ENCODE measurements at places on chromosomes 11 and 22.
A peak's percentile ranks its signal among the peaks of the same experiment; 100 is the strongest.

DNA sequence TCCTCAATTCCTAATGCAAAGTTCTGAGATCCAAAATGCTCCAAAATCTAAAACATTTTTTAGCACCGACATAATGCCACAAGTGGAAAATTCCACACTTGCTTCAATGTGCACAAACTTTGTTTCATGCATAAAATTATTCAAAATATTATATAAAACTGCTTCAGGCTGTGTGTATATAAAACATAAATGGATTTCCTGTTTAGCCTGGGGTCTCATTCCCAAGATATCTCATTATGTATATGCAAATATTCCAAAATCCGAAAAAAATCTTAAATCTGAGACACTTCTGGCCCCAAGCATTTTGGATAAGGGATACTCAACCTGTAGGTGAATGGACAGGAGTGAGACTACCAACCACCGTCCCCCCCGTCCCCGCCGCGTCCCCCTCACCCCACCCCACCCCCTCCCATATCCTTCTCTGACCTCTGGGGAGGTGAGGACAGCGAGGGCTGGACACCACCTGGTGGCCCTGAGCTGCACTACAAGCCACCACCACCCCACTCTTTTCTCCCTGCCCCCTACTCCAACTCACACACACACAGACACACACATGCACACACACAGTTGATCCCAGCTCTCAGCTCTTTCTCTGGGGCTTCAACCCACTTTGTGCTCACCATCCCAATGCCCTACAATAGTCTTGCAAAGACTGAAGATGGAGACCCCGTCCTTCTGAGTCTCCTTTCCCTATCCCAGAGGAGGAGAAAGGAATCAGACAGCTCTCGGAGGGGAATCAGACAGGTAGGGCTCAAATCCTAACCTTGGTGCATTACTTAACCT lies 101.0 kb downstream of the PDE2A start:
- DNase-seq, result no peak

GRCh38 chr11:31509051-31509428 lies 382 bp downstream of the IMMP1L start:
- DNase-seq, result no peak

- no peak for DNase-seq
Observed at GRCh38 chr11:2736577-2737225, 36.9 kb upstream of the KCNQ1OT1 start.

DNA sequence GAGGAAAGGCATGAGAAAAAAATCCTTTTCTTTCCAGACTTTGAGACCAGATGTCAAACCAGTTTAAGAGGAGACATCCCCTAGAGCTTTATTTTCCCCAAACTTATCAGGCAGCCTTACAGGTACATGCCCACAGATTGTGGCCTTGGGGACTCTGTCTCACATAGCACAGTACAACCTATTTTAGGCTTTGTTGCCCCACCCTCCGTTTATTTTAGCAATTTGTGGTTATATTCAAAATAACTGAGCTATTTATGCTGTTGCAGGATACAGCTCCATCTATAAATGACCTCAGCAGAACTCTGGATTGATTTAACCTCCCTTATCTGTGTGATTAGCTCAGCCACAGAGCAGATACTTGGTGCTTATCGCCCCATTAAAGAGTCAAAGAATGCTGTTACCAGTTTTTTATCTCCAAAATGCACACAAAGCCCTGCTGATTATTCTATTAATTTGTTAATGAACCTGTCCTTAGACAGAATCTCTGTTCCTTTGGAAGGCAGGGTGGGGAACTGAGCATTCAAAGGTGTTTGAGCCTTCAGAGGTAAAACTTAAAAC lies 525.2 kb downstream of the OPCML start:
- DNase-seq, result no peak

GRCh38 chr22:27133681-27134314 lies 476.4 kb downstream of the MIAT start:
- no peak for DNase-seq

- no peak for DNase-seq
Observed at GRCh38 chr11:92266806-92267205, 42.2 kb downstream of the FAT3 start.

- no peak for DNase-seq
Observed at GRCh38 chr22:24836282-24836681, 30.3 kb downstream of the SGSM1 start.

DNA sequence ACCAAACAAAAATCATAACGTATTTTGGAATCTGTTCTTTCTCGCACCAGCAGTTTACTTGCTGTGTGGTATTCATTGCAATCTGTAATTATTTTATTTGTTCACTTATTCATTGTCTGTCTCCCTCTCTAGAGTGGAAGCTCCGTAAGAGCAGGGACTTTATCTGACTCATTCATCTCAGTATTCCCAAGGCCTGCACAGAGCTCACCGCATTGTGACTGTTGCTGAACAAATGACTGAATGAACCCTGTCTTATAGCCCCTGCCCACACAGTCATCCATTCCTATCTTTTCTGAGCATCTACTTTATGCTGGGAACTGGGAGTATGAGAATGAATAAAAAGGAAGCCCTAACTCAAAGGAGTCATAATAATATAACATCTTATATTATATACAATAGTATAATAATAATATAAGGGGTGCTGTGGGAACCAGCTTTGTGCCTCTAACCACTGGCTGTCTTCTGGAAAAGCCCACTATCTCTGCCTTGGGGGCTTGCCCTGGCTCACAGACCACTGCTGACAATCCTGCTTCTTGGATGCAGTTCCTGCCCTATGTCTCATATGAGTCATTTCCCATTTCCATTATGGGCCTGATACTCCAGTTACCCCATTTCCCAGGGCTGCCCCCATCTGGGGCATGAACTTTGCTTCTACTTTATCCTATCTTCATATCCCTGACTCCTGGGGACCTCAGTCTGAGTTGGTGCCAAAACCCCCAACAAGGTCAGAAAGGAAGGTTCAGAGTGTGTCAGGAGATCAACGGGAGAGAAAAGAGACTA lies 11.0 kb downstream of the XRRA1 start:
- DNase-seq, result no peak

DNA sequence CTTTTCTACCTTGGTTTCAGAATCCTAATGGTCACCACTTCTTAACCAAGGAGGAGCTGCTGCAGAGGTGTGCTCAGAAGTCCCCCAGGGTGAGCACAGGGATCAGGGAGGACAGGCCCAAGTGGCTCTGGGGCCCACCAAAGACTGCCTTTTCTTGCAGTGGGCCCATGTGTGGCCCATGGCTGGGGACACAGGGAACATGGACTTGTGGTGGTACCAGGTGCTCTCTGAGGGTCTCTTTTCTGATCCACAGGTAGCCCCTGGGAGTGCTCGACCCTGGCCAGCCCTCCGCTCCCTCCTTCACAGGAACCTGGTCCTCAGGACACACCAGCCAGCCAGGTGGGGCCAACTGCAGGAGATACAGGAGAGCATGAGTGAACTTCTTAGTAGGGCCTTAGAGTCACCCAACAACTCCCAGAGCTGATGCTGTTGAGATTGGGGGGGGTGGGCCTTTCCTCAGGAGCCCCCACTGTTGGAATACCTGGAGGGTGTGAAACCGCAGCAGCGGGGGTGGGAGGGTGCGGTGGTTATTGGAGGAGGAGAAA lies 2.0 kb downstream of the MUS81 start:
- no peak for DNase-seq

DNA sequence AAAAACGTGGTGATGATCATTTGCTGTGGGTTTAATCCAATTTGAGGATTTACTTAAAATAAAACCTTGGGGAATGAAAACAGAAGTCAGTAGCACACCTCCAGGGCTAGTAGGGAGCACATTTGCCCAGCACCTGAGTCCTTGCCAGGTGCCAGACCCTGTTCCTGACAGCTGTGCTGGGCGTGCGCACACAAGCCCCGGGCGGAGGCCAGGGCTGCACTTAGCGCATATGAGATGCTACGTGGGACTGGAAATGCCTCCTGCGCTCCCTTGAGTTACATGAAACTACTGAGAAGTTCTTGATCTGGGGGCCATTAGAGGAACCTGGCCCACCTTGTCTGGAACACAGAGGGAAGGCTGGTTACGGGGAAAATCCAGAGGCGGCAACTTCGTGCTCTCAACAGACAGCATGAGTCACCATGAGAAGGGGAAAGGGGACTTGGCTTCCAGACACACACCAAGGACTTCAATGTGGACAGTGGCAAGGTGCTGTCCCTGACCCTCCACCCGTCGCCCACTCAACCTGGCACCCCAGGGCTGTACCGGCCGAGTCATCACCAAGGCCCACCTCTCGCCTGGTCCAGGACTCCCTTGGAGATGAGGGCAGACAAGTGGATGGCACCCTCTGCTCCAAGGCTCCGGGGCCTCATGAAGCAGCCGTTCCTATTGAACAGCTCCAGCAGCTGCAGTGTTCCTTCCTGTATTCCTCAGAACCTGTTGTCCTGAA lies 1468.6 kb downstream of the BRD1 start:
- no peak for DNase-seq

GRCh38 chr11:75447415-75447814 lies 14.4 kb upstream of the KLHL35 start:
- no peak for DNase-seq

- DNase-seq, result peak; percentile 44
Observed at GRCh38 chr11:94513091-94513490, 830 bp downstream of the C11orf97 start.

- peak; percentile 66 for DNase-seq
Observed at GRCh38 chr11:8810540-8811301, 100.3 kb upstream of the AKIP1 start.

DNA sequence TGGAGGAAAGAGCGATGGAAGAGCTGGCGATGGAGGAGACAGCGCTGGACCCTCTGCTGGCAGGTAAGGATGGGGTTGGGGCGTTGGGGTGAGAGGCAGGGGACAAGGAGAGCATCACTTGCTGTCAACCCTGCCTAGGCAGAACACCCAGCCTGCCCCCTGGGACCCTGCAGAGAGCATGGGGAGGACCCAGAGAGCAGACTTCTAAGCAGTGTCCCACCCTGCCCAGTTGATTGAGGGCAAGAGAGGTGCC lies 111.6 kb upstream of the ANO1 start:
- DNase-seq, result no peak

- DNase-seq, result no peak
Observed at GRCh38 chr11:99200720-99201119, 180.0 kb downstream of the CNTN5 start.

- no peak for DNase-seq
Observed at GRCh38 chr11:61375761-61376108, 13.6 kb downstream of the TMEM138 start.

DNA sequence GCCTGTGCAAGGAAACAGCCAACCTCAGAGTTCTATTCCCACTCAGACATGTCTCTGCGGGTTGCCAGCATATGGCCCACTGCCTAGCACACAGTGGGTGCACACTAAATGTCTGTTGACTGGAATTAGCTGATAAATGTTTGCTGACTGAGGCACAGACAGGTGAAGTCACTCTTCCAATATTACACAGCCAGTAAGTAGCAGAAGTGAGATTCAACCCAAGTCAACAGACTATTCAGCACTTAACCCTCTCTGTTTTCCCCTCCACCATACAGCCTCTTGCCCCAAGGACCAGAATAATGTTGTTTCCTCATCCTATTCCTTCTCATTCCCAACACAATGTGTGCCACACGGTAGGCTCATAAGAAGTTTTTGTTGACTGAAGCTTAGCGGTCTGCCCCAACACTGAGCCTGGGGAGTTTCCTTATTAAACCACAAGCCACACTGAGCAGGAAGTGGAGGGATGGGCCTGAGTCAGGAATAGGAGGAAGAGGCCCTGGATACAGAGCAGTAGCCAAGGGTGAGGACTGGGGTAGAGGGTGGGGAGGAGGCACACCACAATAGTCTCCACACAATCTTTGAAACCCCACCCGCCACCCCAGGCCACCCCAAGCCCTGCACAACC lies 15.7 kb upstream of the IL10RA start:
- peak; percentile 2 for DNase-seq

GRCh38 chr11:116976941-116977570 lies 121.2 kb downstream of the SIK3 start:
- DNase-seq, result no peak

GRCh38 chr11:117412653-117413275 lies 85.1 kb downstream of the CEP164 start:
- DNase-seq, result no peak

DNA sequence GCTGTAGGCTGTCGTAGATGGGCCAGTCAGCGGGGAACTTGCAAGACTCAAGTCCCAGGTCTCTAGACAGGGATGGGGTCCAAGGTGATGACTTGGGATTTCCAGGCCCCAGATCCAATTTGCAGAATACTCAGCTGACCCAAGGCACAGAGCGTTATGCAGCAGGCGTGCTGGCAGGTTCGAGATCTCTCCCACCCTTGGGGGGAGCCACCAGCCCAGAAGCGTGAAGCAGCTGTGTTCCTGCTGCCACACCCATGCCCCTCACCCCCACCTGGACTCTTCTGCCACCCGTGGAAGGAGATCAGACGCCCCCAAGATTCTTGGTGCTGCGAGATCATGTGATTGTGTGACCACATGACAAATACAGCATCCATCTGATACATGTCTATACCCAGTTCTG lies 142.6 kb downstream of the BRD1 start:
- no peak for DNase-seq

- DNase-seq, result no peak
Observed at GRCh38 chr11:12668166-12668565, 6.1 kb upstream of the TEAD1 start.

DNA sequence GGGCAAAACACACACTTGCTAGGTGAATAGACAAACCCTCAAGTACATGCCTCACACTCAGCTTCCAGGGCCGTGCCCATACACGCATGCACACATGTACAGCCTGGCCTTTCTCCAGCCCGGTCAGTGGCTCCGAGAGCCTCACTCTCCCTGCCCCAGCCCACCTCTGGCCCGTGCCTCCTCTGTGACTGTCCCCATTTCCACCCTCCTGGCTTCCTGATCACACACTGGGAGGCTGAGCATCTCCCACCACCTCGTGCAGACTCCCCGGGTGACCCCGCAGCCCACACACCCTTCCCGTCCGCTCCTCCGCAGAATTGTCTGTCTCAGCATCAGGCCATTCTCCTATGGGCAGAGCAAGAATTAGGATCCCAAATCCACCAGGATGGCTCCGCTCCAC lies 634.1 kb downstream of the TBC1D22A start:
- no peak for DNase-seq

DNA sequence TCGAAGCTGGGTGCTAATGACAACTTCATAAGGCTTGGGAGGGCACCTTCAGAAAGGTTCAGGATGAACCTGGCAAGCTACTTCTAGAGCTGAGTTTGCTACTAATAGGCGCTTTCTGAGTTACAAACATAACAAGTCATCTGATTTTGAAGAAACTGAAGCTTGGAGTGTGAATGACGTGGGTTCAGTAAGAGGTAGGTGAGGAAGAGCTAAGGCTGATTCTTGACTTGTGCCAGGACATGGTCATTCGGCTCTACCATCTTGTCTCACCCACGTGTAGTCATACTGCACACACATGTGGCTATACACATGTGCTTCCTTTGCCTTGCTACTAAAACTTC lies 56.4 kb downstream of the SWAP70 start:
- DNase-seq, result no peak

- DNase-seq, result no peak
Observed at GRCh38 chr11:8689726-8690255, 7.2 kb downstream of the RPL27A start.

GRCh38 chr11:122154994-122155393 lies 39.0 kb upstream of the BLID start:
- no peak for DNase-seq

DNA sequence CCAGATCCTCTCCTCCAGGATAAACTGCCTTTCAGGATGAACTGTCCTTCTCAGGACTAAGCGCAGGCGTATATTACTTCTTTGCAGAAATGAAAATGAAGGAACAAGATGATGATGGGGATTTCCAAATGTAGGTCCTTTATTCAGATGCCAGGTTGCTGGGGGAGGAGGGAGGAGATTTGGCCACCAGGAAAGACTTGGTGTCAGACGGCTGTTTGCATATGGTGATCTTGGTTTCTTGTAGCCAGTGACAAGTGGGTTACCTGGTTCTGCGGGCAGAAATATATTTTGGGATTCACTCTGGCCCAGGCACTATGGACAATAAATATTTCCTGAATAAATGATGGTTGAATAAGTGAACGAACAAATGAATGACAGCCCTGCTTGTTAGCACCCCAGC lies 243.4 kb downstream of the MIAT start:
- no peak for DNase-seq
